ENCODE measurements at places on chromosomes 3 and 15. TPM values are rescaled to one million over a fixed set of nuclear protein-coding genes. Genes with fewer than 3 reads are reported as not detected.

The GOLGA6B gene
- 1.1 TPM for total RNA-seq

The ZNF654 gene
- total RNA-seq = 12.2 TPM

DNA sequence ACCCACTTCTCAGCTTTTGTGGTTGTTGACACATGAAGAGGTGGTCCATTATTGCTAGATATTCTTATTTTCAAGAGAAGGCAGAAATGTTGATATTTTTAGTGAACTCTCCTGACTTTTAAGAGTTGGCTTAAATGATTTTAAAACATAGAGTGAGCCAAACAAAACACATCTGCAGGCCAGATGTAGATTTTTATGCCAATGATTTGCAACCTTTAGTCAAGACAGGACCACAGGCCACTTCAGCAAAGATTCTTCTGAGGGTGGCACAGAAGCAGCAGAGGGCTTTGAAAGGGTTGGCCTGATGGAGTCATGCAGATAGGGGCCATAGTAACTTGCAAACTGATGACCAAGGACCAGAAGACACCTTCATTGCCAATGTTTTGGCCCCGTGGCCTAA is 276.5 kb upstream of the P2RY1 start:
- DNase-seq = no peak

The BCHE gene
- total RNA-seq = not detected

The LRRIQ4 gene
- total RNA-seq = not detected

DNA sequence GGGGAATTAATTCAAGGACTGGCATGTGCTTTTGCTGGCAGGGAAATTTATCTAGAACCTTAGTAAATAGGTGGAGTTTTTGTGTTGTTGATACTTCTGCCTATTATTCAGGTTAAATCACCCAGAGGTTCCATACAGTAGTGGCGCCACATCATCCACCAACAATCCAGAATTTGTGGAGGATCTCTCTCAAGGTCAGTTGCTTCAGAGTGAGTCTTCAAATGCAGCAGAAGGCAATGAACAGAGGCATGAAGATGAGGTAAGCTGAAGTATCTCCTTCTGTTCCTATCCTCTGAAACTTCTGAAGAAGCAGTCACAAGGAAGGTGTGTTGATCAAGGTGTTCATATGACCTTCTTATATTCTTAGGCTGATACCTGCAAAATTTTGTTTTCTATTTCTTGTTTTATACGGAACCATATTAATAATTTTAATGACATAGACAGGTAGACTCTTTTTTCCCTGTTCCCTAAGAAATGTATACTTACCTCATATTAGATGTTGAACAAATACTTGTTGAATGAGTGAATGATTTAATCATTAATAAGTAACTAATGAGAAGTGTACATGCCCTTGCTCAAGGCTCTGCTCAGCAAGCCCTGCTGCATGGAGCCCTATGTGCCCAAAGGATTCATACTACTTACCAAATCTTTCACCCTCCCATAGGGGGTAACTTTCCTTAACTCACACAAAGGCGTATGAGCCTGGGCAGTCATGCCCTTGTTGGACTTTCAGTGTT is 43.6 kb downstream of the HMG20A start:
- DNase-seq = no peak

GRCh38 chr15:25474251-25474650 is 35.4 kb upstream of the UBE3A start:
- no peak for DNase-seq

The GOLGA6D gene
- total RNA-seq = not detected

The MST1R gene
- total RNA-seq = 2.2 TPM

The MKRN3 gene
- 0.30 TPM for total RNA-seq

- peak; percentile 72 for DNase-seq
Measured at GRCh38 chr3:150763841-150764483, 993 bp upstream of the SIAH2 start.

DNA sequence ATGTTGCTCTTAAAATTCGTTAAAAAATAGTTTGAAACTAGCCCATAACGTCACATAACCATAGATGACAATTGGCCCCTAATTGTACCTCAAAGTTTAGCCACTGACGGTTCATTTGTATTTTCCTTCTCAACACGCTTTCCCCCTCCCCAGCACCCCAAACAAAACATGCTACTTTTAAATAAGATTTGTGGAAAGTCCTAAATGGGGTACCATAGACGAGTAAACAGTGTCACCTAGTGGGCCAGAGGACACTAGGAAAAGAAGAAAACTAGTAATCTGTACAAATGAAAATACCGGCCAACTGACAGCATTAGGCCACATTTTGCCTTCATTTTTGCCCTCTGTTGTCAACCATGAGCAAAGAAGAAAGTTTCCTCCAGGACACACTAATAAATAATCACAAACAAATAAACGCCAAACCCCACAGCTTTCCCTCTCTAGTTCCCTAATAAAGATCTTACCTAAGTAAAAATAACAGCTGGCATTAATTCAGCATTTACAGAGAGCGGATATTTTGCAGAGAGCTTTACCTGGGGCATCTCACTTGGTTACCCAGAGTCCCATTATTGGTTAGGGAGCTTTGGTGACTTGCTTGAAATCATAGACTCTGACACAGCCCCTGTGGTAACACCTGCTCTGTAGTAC is 175.1 kb upstream of the ATP11B start:
- DNase-seq = no peak

The TMCO5A gene
- not detected for total RNA-seq

Measured in natural killer cell (primary cell).